ENCODE measurements at places on chromosomes 16 and 17. TPM values are rescaled to one million over a fixed set of nuclear protein-coding genes. Genes with fewer than 3 reads are reported as not detected.
A peak's percentile ranks its signal among the peaks of the same experiment; 100 is the strongest.

The C16orf82 gene
- not detected for total RNA-seq

The MED13 gene
- total RNA-seq: 65.1 TPM

DNA sequence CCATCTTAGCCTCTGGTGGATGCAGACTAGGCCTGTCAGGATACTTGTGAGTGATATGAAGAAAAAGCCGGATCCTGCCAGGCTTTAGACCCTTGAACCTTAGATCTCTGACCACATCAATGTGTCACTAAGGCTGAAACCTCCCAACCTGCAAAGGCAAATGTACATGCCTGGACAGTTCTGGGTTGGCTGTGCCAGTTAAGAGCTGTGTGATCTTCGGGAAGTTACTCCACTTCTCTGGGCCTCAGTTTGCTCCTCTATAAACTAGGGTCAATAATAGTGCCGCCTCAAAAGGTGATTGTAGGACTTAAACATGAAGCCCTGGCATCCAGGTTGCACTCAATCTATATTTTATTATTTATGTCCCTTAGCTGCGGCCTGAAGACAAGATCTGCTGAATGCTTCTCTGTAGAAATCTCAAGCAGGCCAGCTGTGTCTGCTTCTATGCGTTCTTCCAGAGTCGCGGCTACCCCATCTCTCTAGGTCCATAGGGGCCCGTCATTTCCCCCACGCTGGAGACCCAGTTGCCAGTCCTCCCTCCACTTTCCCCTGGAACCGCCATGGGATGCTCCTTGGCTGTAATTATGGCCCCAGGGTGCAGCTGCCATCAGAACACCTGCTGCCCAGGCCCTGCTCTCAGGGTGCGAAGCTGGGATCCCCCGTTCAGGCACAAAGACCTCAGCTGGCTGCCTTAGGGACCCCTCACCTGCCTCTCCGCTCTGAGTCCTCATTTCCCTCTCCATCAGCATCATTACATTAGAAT lies 50.2 kb downstream of the AKAP1 start:
- DNase-seq: no peak

GRCh38 chr16:12170103-12171040 lies 193.8 kb downstream of the SNX29 start:
- peak; percentile 55 for DNase-seq

DNA sequence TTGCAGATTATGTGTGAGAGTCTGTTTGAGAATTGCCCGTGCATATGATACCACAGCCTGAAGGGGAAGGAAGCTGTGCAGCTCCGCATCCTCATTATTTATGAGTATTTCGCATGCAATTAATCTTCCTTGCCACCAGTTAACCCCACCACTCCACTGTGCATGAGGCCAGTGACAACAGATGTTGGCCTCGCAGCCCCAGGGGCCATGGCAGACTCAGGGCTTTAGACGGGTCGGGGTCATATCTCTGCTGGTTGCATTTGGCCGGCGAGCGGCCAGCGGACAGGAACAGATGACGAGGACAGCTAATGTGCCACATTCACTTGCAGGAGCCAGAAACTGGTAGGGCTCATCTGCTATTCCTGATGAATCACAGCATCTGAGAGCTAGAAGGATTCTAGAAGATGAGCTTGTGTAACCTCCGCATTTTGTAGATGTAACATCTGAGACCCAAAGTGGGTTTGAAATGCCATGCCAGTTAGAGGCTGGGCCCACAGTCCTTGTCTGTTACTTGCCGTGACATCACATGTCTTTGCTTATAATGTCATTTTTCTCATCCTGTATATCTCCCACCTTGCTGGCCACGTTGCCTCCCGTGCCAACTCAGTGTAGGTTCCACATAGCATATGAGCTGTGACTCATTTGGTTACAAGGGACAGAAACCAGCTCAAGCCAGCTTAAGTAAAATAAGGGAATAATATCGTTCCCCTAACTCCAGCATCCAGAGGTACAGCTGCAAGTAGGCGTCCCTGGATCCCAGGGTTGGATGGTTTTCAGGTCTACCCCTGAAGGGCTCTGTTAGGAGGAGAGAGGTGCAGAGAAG lies 137.2 kb downstream of the SNX29 start:
- no peak for DNase-seq

DNA sequence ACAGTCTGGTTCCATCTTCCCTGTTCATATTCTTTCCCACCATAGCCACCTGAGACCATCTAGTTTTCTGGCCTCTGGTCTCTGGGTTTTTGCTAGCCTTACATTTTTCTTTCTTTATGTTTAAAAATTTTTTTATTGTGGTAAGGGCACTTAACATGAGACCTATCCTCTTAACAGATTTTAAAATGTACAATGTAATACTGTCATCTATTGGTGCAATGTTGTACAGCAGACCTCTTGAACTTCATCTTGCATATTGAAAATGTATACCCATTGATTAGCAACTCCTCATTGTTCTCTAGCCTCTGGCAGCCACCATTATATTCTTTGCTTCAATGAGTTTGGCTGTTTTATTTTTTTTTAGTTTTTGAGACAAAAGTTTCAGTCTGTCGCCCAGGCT lies 39.2 kb downstream of the ITGAM start:
- DNase-seq: peak; percentile 5

DNA sequence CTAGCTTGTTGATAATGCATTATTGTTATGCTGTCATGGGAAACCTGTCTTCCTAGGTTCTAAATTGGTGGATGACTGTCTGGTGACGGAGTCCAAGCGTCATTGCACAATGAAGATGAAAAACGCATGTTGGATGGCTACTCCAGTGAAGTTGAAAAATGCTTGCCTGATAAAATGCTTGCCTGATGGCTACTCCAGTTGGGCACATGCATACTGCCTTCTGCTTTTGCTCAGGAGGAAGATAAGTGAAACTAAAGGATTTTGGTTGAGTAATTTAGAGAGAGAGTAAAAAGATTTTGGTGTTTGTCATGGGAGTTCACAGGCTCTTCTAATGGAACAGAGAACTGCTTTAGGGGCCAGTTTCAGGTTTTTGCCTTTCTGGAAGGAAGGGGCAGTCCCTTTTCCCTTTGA lies 118.6 kb downstream of the PRKCA start:
- DNase-seq: peak; percentile 86

GRCh38 chr16:71853413-71853812 lies 7.6 kb downstream of the ATXN1L start:
- no peak for DNase-seq

GRCh38 chr17:58308985-58309917 lies 19.3 kb downstream of the TSPOAP1 start:
- no peak for DNase-seq
